T-cell (primary cell): ENCODE measurements at places on chromosomes 2 and 18.

DNA sequence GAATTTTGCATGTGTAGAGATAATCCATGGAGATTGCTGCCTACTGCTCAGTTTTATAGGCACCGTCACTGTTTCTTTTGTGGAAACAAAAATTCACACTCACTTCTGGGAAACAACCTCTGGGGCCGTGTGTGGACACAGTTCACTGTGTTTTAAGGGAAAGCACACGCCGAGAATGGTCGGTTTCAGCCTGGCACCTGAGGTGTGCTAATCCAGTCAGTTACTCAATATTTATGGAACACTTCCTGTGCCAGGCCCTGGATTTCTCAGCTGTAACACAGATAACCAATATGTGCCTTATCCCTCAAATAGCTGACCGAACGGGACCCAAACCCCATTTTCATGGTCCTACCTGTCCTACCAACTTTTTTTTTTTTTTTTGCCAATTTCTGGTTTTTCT is 179.6 kb downstream of the MGAT5 start:
- DNase-seq: no peak

DNA sequence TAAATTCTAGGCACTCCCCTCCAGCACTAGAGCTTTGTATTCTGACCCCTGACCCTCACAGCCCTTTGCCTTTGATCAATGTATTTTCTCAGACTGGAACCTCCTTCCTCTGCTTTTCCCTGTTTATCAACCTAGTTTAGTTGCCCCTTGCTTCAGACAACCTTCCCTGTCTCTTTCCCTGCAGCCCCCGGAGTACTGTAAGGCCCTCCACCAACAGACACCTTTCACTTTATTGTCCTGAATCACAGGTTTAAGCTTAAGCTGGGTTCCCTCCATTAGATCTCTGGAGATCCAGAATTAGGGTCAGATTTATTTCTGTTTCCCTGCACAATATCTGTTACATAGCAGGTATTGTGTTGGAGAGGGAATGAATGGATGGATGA is 140.2 kb downstream of the DDX1 start:
- no peak for DNase-seq

GRCh38 chr2:235666213-235666781 is 172.5 kb downstream of the AGAP1 start:
- DNase-seq: peak; percentile 13

DNA sequence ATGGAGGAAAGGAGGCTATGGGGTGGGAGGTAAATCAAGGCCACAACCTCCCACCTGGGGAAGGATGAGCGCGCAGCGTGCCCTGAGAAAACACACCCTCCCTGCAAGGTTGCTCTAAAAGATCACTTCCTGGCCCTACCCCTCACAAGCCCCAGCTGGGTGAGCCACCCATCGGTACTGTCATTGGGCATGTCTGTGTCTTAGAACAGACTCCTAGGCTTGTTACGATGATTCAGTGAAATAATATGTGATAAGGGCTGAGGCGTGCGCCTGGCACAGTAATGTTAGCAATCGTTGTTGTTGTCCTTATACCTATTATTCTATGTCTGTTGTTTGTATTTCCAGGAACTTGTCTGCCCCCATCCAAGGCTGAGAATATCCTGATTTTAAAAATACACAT is 175.1 kb downstream of the ZFP36L2 start:
- DNase-seq: peak; percentile 24

GRCh38 chr18:78069784-78070664 is 820.4 kb downstream of the GALR1 start:
- no peak for DNase-seq

- peak; percentile 58 for DNase-seq
Observed at GRCh38 chr2:20326163-20326780, 24.4 kb downstream of the PUM2 start.

DNA sequence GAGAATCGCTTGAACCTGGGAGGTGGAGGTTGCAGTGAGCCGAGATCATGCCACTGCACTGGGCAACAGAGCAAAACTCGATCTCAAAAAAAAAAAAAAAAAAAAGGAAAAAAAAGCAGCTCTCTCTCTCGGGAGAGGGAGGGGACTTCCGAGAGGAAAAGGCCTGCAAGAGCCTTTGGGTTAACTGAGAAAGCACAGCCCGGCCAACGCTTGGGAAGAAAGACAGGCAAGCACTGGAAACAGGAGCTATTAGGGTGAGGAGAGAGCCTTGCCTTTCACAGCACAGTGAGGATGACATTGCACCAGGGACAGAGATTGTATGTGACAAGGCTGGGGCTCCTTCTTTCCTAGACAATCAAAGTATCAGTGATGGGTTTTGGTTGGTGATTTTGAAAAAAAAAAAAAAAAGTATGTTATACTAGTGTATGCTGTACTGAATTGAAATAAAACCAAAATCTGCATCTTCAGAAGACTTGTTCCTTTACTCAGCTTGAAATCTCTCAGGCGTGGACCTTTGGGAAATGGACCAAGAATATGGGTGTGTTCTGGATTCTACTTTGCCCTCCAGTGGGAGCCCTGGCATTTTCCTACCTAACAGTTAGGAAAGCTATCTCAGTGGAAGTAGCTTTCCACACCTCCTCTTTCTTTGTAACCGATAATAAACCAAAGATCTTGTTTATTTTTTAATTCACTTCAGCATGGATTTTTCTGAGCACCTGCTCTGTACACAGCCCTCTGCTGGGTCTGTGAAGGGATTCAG is 16.7 kb downstream of the SRSF7 start:
- DNase-seq: no peak

- no peak for DNase-seq
Observed at GRCh38 chr2:222709191-222709891, 37.9 kb downstream of the MOGAT1 start.

DNA sequence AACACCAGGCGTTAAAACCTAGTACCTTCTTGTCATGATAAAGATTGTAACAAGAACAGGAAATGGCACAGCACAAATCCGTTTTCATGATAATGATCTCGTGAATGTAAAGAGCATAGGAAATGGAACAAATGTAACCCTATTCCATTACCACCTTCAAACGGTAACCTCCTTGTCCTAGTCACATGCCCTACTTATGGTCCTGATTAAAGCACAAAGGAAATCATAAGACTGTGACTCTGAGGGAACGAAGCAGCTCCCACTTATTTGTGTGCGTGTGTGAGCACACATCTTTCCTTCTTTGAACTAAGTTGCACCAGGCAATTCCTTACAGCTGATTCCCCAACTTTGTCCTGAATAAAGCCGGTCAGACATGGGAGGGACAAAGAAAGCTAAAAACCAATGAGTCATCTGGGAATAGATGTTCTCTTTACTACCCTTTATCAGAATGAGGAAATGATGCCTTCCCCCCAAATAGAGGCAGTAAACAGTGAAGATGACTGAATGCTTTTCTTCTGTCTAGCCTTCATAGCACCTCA is 192.6 kb downstream of the IKZF2 start:
- DNase-seq: no peak

GRCh38 chr2:47309952-47310800 is 92.8 kb upstream of the MSH2 start:
- no peak for DNase-seq

- no peak for DNase-seq
Observed at GRCh38 chr2:230899786-230900185, 25.3 kb downstream of the GPR55 start.

DNA sequence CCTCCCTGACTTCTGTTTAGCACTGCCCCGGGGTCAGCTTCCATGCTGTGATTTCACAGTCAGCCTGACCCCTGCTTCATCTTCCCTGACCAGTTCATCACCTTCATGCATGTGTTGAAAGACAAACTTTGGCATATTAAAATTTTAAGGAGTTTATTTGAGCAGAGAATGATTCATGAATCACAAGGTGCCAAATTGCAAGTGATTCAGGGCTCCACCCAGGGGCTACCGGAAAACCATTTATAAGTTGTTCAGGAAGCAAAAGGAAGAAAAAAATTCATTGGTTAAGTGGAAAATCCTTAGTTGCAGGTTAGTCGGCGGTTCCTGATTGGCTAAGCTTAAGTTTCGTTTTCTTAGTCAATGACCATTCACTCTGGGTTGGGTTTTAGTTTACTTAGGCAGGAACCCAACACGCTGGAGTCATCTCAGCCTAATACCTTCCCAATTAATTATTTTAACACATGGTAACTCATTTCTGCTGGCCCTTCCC is 10.6 kb downstream of the IL1F10 start:
- DNase-seq: no peak
